A172 (cell line): ENCODE measurements at places on chromosomes 4 and X. TPM values are rescaled to one million over a fixed set of nuclear protein-coding genes. Genes with fewer than 3 reads are reported as not detected.

The SPANXD gene
- total RNA-seq: not detected in 2 replicates

The FREM3 gene
- not detected in 2 replicates for total RNA-seq

The WDR17 gene
- total RNA-seq: 2.5 and 3.3 TPM in 2 replicates

The CT45A2 gene
- not detected in 2 replicates for total RNA-seq

The GAB1 gene
- total RNA-seq: 6.0 and 13.1 TPM in 2 replicates

The ASB12 gene
- total RNA-seq: not detected in 2 replicates

DNA sequence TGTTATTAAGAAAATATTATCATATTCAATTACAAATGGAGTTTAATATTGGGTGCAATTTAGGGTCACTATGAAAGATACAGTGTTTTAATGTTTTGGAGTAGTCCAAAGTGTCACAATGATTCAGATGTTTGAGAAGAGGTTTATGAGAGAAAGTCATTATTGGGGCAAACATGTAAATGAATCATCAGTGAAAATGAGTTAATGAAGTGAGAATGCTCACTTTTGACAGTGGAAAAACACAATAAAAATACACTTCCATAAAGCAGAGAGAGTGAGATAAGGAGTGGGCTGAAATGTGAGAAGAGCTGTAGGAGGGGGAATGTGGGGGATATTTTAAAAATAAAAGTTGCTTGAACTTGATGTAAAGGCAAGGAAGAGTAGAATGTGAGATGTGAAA, 957.1 kb downstream of the PCDH18 start:
- no peak for DNase-seq

- peak; percentile 88 for DNase-seq
Observed at GRCh38 chr4:14916554-14917297, 85.6 kb upstream of the CPEB2 start.

- DNase-seq: no peak
Observed at GRCh38 chrX:64427787-64428186, 32.5 kb upstream of the MTMR8 start.

GRCh38 chr4:3663791-3664190, 102.4 kb upstream of the ADRA2C start:
- no peak for DNase-seq
